Stimulated activated CD8-positive, alpha-beta memory T cell treated with anti-CD3 and anti-CD28 coated beads, Interleukin-4, amount 100 ng/mL, for 24 hours (primary cell): ENCODE measurements at places on chromosomes 5 and 9.

DNA sequence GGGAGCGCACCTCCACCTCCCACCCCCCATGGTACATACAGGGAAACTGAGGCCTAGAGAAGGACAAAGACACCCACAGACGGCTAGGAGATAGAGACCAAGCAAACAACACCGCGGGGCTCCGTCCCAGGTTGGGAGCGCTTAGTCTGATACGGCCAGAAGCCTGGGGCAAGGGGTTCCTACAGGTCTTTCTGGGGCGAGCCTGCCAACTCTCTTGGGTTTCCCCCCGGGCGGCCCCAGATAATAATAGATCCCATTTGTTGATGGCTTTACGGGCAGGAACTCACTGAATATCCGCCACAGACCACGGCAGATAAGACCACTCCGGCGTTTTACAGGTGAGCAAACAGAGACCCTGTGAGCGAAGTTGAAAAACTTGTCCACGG is 5.0 kb upstream of the EBF1 start:
- no peak for DNase-seq

DNA sequence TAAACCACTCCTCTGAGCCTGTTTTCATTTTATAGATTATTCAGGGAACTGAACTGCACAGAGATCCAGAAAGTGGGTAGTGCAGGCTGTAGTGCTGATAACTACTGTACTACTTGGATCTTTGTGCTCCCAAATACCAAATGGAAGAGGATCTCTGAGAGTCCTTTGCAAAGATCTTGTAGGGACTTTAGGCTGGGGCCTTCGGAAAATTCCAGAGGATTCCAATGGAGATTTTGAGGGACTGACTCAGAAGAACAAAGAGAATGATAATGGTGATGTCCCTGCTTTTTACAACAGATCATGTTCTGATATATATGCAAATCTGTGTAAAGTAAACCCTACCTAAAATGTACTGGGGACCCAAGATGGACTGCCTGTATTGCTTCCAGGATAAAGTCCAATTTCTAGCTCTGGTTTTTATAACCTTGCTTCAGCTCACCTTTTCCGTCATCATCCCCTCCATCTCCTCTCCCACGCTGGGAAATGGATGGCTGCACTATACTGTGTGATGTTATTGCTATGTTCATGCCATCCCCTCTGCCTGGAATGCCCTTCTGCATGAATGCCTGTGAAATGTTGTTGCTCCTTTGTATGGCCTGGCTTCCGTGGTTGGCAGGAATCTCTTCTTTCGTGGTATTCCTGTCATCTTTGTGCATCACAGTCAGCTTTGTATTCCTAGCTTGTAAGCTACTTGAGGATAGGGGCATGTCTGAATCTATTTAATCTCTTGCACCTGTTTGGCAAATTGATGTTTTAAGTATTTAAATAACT is 9.7 kb upstream of the PSMD5 start:
- DNase-seq, result no peak

- DNase-seq, result no peak
These were observed 8.9 kb upstream of the IL6ST start for GRCh38 chr5:56003679-56004078.

GRCh38 chr9:87521834-87522233 is 24.2 kb downstream of the DAPK1 start:
- no peak for DNase-seq

GRCh38 chr9:20271723-20272122 is 350.6 kb downstream of the MLLT3 start:
- no peak for DNase-seq

DNA sequence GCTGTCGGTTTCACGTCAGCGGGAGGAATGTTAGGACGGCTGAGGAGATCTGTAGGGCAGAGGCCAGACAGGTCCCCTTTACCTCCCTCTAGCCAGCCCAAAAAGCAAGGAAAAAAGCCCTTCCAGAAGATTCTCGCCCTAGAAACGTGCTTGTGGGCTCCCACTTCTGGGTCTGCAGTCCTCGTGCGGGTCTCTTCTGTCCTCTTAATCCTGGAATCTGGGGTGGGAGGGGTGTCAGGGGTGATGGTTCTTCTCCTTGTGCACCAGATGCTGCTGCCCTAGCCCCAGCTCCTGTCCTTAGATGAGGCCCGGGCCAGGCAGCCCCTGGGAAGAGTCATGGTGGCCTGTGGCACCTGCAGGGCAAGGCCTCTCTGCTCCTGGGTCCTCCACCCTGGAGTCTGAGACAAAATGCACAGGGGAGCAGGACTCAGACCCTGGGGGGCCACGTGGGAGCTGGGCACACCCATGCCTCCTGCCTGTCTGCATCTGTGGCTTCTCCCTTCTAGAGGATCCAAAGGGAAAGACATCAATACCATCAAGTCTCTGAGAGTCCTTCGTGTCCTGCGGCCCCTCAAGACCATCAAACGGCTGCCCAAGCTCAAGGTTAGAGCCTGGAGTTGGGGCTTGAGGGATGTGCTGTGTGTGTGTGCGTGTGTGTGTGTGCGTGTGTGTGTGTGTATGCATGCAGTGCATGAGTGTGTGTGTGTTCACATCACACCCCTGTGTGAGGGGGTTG is 174.2 kb downstream of the CACNA1B start:
- DNase-seq, result no peak

GRCh38 chr5:154465169-154465568 is 12.9 kb downstream of the HAND1 start:
- DNase-seq, result no peak

DNA sequence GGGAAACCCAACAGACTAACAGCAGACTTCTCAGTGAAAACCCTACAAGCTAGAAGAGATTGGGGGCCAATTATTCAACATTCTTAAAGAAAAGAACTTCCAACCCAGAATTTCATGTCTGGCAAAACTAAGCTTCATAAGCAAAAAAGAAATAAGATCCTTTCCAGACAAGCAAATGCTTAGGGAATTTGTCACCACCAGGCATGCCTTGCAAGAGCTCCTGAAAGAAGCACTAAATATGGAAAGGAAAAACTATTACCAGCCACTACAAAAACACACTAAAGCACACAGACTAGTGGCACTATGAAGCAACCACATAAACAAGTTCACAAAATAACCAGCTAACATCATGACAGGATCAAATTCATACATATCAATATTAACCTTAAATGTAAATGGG is 131.1 kb downstream of the OR2K2 start:
- DNase-seq, result no peak

- no peak for DNase-seq
These were observed 582.6 kb downstream of the NR2F1-AS1 start for GRCh38 chr5:92998456-92998855.

DNA sequence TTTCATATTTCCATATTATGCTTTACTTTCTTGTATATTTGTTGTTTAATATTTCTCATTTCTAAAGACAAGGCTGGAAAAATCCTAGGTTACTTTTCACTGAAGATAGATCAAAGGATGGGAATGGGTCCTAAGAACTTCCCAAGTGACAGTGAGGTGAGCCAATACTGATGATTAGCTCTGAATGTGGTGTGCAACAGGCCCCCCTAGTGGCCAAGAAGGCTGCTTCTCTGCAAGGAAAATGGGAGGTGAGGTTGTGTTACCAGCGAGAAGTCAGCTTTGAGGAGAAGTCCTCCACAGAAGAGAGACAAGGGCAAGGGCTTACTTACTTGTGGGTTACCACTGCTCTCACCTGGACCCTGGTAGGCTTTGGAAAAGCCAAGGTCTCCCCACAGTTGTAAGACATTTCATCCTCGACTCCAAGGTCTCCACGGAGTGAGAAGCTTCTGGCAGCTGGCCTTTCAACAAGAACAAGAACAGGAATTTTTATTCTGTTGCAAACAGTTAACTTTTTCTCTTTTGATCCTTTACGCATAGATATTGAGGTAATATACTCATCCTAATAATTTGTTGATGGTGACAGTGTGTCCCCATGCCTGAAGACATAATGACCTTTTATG is 69.9 kb downstream of the MAMDC2 start:
- peak; percentile 2 for DNase-seq

GRCh38 chr5:123104607-123105006 is 15.6 kb downstream of the PRDM6 start:
- DNase-seq, result no peak

GRCh38 chr5:94793113-94793815 is 174.8 kb downstream of the SLF1 start:
- DNase-seq, result no peak

DNA sequence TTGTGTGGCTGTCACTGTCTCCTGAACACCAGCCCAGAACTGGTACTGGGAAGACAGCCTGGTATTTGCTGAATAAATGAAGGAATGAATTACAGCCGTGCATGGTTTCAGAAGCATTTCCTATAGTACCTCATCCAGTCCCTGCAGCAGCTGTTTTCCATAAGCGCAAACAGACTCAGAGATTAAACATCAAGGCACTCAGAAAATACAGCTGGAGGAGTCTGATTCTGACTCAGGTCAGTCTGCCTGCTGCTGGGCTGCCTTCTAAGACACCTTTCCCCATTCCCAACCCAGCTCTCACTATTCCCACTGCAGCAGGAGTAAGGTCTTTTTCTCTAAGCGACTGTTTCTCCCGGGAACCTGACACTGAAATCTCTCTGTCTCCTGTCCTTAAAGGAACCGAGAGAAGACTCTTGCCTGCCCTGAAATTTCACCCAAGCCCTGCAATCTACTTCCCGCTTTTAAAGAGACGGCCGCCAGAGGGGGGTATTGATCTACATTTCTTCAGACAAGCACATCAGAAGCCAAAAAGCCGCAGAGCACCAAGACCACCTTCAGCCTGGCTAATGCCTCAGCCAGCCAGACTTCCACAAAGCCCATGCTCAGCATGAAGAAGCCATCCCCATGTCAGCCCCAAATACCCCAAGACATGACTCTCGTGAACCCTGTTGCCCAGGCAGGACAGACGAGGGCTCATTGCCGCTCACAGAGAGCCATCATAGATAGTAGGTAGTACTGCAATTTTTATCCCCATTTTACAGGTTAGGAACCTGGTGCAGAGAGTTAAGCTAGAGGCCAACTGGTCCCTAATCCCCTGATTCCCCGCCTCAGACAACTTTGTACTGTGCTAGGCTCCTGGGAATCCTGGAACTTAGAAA is 5.4 kb upstream of the FOXI1 start:
- DNase-seq, result peak; percentile 52

DNA sequence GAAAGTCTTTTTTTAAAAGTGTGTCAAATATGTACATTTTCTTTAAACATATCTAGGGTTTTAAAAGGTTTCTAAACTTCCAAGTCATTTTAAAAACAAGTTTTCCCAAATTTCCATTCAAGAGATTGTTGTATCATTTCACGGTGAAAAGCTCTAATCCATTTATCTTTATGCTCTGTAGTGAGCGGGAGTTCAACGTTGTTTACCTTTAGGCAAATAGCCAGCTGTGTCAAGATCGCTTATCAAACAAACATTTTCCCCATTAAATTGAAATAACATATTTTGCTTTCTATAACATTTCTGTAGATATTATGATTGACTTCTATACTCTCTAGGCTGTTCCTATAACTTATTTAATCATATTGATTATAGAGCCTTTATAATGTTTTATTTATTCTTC is 75.1 kb downstream of the CTSL start:
- DNase-seq, result no peak

DNA sequence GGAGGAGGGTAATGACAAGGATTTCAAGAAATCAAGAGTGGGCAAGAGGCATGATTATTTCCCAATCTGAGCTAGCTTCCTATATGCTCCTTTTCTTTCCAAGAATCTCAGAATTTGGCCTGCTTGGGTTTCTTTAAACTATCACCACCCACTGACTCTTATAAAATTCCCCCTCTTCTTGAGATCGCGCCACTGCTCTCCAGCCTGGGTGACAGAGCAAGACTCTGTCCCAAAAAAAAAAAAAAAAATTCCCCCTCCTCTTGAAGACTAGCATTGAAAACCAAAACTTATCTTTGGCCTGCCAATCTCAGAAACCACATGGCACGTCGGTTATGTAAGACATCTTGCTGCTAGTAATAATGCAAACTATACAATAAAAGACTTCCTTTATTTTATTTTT is 3.4 kb upstream of the DMXL1 start:
- DNase-seq, result no peak

DNA sequence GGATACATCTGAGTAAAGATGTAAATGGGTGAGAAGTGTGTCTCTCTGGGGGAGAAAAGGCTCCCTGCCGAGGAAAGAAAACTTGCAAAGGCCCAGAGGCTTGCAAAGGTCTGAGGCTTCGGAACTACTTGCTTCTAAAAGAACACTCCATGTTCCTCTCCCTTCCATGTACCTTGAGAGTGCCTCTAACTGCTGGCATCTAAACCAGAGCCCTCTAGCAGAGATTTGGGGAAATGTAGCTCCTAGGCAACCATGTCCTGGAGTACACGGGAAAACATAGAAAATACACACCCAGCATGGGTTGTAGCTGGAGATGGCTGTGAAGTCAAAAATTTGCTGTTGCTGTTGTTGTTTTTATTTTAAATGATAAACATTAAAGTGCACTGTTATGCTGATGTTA is 151.6 kb downstream of the SYK start:
- DNase-seq, result no peak

- peak; percentile 7 for DNase-seq
These were observed 54.8 kb upstream of the CDKN2AIPNL start for GRCh38 chr5:134466241-134467069.

- DNase-seq, result no peak
These were observed 36.7 kb downstream of the CDK7 start for GRCh38 chr5:69271376-69271775.

DNA sequence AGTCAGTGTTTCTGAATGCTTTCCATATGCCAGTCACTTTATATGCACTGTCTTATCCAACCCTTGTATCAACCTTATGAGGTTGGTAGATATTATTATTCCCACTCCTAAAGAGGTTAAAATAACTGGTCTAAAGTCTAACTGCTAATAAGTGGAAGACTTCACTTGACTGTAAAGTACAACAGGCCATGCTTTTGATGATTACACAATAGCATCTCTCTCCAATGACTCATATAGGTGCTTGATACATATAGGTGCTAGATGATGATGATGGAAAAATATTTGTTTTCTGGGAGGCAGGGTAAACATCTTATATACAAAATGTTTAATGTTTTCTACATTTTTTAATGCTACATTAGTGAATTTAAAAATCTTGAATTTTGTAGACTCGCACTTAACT is 75.9 kb upstream of the NR3C1 start:
- DNase-seq, result no peak

- DNase-seq, result no peak
These were observed 27.5 kb downstream of the CCDC152 start for GRCh38 chr5:42784132-42784531.

DNA sequence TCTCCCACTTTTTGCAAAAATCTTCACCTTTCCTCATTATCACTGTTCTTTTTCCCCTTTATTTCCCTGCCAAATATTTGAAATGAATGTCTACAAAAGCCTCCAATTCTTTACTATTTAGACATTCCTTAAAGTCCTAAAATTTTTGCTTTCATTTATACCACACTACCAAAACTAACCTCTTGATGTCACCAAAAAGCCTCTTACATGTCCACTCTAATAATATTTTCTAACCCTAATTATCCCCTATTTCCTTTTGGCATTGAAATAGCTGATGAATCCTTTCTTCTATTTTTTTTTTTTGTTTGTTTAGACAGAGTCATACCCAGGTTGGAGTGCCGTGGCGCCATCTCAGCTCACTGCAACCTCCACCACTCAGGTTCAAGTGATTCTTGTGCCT is 32.3 kb upstream of the NRG2 start:
- no peak for DNase-seq

- no peak for DNase-seq
These were observed 12.9 kb downstream of the DOLPP1 start for GRCh38 chr9:129093602-129094386.

- DNase-seq, result no peak
These were observed 318.3 kb downstream of the ENC1 start for GRCh38 chr5:74322191-74322590.

- DNase-seq, result no peak
These were observed 1.4 kb downstream of the FAM53C start for GRCh38 chr5:138339464-138339863.

GRCh38 chr5:57825031-57825686 is 342.5 kb upstream of the ACTBL2 start:
- DNase-seq, result no peak
